ENCODE measurements at places on chromosomes 1 and 21.

DNA sequence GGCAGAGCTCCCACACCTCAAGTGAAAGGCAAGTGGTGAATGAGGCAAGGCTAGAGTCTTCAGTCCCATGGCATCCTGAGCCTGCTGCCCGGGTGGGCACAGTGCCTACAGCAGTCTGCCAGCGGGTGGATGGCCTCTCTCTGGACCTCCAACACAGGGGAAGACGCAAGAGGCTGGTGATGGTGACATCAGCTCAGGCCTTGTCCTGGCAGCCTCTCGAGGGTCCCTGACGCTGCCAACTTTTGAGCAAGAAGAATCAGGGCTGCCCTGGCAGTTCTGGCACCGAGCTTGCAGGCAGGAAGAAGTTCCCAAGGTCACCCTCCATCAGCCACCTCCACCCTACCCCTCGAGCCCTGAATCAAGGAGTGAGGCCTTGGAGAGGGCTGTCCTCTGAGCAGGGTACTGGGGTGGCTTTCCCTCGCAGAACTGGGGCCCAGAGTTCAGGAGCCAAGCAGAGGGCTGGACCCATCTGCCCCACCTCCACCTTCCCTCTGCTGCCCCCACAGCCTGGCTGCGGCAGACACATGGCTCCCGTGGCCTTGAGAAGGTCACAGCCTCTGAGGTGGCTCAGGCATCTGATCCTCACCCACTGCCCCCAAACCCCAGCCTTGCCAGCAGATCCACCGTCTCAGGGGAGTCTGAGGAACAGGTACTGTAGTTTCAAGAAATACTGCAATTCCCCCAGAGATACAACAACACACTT, 5.8 kb downstream of the RAP1GAP start:
- DNase-seq: peak; percentile 39

- DNase-seq: no peak
These were observed 6.2 kb downstream of the ZNF691 start for GRCh38 chr1:42852608-42852980.

- no peak for DNase-seq
These were observed 133.8 kb upstream of the C1orf105 start for GRCh38 chr1:172286629-172287076.

- DNase-seq: no peak
These were observed 1.7 kb downstream of the HSPG2 start for GRCh38 chr1:21935393-21935804.

DNA sequence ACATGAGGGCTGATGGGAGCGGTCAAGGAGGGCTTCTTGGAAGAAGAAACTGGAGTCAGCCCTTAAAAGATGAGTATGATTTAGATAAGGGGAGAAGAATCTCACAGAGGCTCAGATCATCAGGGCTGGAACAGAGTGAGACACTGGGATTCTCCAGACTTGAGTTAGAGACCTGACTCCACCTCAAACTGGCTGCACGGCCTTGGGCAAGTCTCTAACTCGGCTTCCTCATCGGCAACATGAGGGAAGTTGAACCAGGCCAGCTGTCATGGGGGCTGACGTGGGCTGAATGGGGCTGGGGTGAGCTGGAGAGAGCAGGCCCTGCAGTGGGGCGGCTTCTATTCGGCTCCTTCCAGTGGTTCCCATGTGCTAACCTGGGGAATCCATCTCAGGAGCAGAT, 2.5 kb downstream of the C1QC start:
- DNase-seq: no peak

GRCh38 chr1:226901421-226901820, 31.0 kb downstream of the PSEN2 start:
- DNase-seq: no peak
